Stimulated activated CD8-positive, alpha-beta memory T cell treated with anti-CD3 and anti-CD28 coated beads, Interleukin-2, amount 100 ng/mL, for 48 hours (primary cell): ENCODE measurements at places on chromosomes 6 and 20.

GRCh38 chr6:155635416-155635815, 179.8 kb upstream of the NOX3 start:
- no peak for DNase-seq

DNA sequence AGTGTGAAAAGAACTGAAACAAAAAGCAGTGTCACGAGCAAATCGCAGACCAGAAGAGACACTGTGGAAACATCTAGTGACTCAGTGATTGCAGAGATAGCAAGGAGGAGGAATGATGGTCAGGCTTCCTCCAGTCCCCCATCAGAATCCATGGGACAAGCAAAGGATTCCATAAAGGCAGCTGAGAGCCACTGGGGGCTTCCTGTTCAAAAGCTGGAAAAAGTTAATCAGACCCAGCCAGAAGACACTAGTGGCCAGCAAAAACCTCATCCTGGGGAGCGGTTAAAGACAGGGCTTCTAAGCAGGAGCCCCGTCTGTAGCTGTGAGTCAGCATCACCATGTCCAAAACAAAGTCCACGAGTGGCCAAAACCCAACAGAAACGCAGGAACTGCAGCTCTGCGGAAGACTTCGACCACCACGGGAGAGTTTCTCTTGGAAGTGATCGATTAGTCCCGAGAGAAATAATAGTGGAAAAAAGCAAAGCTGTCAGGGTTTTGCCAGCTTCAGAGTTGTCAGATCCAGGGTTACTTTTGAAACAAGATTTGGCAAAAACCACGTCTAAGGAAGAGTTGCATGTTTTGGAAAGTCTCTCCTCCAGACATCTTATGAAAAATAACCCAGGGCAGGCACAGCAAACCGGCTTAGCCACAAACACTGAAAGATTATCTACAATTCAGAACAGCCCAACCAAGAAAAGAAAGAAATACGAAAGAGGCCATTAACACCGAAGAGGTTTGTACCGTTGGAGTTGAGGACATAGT, 51.0 kb downstream of the JAG1 start:
- DNase-seq = no peak

DNA sequence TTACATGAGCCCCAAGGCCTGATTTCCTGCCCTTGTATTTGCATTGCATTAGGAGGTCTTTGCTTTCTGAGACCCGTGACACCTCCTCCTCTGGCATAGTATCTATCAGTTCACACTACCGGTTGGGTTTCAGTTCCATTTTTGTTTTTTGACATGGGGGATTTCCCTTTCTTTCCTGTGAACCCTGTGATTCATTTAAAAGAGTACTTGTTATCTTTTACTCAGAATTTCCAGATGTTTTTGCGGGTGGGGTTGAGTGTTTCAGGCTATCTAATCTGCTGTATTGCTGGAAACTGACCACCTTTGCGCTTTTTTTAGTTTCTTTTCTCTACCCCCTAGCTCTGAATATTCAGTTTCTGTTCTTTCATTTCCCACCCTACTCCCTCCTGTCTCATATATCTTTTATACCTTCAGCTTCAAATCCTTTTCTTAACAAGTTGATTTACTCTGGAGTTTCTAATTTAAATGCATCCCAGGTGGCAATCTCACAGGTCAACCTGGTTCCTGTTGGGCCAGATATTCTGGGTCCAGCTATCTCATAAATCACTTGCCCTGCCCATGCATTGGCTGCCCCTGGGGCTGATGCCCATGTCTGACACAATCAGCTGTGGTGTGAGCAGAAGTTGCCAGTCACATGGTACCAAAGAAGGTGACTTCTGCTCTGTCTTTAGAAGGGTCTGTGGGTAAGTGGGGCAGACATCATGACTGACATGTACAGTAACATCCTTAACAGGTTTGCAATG, 14.3 kb upstream of the NCOA3 start:
- DNase-seq = peak; percentile 51

DNA sequence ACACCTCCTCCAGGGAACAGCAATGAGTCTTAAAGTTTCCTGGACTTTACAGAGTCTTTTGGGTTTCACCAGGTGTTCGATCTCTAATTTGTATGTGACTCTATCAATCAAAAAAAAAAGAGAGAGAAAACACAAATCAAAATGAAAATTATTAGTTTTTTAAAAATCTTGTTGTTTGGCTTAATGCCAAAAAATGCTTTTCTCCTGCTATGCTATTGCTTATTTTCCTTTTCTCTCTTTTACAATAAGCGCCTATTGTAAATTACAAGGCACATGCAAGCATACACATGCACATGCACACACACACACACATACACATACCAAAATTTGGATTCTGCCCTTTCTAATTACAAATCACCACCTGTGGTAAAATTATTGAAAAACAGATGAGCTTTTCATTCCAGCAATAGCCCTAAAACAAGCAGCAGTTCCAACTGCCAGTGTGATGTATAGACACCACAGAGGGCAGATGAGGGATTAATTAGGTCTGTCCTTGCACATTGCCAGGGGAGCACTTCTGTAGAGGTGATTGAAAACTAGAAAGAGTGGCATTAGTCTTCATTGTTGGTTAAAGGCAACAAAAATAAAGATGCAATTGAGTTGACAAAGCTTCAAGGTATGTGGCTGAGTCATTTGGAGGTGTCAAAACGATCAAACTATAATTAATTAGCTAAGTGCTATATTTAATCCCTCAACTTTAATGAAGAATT, 631.7 kb downstream of the TFAP2B start:
- DNase-seq = no peak

DNA sequence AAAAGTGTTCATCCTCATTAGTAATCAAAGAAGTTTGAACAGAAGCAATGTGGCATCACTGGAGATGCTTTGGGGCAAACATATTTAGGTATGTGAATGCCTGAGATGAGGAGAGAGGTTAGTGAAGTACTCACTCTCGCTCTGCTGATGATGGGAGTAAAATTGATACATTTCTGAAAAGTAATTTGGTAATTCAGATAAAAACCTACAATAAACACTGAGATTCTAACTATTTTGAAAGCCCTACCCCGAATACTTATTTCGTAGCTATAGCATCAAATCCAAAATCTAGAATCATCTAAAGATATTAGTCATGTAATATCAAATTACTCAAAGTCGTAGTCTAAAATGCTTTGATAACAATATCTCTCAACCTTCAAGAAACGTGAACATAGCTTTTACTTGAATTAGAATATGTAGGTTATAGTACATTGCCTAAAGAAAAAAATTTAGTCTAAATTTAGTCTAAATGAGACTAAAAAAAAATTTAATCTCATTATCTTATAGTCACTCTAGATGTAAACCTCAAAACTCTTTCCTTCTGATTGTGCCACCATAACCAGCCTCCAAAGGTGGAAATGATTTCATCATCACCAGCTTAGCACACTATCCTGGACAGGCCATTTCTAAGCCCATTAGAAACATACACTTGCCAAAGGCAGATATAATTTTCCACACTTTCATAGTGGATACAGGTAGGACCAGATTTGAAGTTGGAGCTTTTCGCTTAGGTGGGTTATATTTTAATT, 232.5 kb upstream of the TAB2 start:
- DNase-seq = no peak

DNA sequence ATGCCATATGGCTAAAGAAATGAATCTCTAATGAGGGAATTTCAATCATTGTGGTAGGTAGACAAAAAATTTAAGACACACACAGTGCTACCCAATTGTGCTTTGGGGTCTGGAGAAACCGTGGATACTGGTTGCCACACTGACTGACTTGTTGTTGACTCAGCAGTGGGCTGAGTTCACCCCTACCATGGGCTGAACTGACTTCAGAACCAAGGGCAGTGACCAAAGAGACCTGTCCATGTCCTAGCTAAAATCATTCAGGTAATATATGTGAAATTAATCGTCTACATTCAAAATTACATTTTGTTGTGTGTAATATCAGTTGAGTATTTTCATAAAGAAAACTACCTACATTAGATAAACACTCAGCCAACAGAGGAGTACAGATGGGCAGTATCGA, 131.6 kb downstream of the PDE7B start:
- DNase-seq = no peak

DNA sequence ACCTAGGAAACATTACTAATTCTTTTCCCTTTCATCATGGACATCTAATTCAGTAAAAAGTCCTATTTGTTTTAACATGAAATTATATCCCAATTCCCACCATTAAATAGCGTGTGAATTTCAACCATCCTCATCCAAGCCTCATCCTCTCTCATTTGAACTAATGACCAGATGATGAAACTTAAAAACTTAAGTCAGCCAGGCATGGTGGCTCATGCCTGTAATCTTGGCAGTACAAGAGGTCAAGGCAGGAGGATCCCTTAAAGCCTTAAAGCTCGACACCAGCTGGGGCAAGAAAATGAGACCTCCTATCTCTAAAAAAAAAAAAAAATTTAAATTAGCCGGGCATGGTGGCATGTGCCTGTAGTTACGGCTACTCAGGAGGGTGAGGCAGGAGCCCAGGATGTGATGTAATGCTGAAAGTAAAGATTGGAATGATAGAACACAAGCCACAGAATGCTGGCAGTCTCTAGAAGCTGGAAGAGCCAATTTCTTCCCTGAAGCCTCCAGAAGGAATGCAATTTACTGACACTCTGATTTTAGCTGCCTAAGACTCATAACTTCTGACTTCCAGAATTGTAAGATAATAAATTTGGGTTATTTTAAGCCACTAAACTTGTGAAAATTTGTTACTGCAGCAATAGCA, 27.1 kb upstream of the HAO1 start:
- DNase-seq = no peak

DNA sequence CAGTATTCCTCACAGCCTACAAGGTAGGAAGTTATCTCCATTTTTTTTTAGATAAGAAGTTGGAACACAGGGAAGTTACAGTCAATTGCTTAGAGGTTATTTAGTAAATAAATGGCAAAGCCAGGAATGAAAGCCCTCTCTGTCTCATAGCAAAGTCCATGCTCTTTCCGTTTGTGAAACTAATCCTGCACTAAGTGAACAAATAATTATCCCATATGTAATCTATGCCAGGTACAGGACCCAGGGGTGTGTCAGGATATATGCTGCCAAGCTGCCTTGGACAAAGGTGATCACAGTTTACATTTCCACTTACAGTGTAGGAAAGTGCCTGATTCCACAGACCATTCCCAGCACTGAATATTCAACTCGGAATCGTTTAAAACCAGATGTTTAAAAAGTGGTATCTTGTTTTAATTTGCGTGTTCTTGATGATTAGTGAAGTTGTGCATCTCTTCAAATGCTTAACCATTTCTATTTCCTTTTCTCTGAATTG, 13.6 kb upstream of the GMDS start:
- no peak for DNase-seq

DNA sequence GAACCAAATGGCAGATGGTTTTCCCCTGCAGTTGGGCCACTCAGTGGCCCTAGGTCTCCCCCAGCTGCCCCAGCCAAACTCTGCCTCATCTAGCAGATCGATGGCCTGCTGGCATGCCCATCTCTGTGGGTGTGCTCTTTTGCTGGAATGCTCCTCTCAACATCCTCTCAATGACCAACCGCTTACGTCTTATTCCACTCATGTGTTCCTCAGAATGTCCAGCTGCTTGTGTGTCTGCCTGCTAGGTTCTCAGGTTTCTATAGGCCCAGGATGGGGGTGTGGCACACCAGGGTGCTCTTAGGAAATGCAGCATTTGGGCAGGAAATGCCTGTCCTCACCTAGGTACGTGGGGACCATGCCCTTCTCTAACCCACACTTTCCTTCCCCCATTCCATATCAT, 509.9 kb upstream of the SYNCRIP start:
- no peak for DNase-seq

- no peak for DNase-seq
Measured at GRCh38 chr20:44423480-44423879, 52.2 kb upstream of the TTPAL start.

DNA sequence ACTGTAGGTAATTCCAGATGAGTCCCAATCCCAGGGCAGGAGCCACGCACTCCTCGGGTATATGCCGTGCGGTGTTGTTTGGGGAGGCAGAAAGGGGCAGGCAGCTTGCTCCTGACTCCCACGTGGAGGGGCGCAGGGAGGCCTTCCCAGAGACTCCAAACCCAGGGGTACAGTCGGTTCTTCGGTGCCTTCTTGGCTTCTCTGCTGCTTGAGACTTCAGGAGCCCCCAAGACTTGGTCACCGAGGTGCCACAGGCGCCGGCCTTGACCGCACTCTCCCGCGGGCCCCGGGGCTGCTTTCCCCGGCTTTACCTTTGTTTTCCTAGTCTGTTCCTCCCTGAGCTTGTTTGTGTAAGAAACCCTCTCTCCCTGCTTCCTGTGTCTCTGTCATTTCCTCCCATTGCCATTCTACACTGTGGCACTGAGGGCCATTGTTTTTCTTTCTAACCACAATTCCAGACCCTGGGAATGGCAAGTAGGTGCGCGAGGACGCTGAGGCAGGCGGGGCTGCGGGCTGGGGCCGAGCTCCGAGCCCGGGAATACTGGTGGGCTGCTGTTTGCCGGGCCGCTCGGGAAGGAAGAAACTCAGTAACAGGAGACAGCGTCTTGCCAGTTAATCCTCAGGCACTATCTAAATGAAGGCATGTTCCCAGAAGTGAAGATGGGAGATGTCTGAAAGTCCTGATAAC, 215.6 kb upstream of the HEY2 start:
- DNase-seq = no peak

DNA sequence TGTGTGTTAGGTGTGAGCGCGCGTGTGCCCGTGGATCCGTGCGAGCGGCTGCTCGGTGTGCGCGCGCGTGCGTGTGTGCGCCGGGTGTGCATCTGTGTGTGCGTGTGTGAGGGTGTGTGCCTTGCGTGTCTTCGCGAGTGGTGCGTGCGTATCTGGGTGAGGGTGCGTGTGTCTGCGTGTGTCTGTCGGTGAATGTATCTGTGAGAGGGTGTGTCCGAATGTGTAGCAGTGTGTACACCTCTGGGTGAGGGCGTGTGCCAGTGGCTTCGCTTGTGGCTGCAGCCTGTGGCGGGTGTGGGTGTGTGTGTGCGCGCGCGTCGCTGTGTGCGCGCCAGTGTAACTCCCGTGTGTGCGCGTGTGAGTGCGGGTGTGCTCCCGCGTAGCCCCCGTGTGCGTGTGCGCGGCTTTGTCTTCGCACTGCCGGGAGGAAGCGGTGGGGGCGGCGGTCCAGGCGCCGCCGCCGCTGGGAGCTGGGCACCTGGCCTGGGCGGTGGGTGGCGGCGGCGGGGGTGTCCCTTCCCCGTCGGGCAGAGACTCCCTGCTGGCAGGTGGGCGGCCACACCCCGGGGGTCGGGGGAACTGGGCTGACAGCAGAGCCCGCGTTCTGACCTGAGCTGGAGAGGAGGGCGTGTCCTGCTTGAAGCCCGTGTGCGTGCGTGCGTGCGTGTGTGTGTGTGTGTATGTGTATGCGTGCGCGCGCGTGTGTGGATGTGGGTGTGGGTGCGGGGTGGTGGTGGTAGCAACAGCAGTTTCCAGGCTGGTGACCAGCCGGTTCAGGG, 61.3 kb upstream of the EPB41L1 start:
- DNase-seq = no peak

DNA sequence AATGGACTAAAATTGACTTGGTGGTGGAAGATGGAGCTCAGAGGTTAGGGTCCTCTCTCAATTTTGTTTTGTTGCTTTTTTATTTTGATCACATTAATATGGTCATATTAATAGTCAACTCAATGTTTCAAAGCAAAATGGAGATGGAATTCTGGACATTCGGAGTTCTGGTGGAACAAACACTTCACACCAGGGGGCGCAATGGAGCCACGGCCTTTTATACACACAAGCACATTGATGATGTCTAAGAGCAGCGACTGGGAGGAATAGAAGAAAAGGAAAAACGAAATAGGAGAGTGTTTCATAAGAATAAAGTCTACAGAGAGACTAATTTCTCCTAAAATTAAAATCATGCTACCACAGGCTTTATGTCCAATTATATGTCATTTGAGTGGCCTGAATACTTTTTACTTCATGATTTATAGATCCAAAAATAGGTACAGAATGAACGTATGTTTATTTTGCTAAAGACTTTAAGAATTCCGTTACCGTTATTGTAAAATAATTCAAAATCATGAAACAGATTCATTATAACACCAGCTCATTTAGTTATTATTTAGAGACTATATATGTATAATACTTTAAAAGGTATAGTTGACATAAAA, 197.6 kb upstream of the SASH1 start:
- DNase-seq = peak; percentile 57
